ENCODE measurements at places on chromosomes 4 and X. TPM values are rescaled to one million over a fixed set of nuclear protein-coding genes. Genes with fewer than 3 reads are reported as not detected.

Gene ZNF711
- 0.23 TPM for total RNA-seq

Gene CSN1S1
- total RNA-seq, result not detected

Gene SLC4A4
- total RNA-seq, result 1.2 TPM

Gene PFKFB1
- 0.63 TPM for total RNA-seq

Gene HPSE
- 7.1 TPM for total RNA-seq

Gene LDB2
- not detected for total RNA-seq

Gene PRDX4
- 65.5 TPM for total RNA-seq

Gene STOX2
- total RNA-seq, result not detected

Gene CSAG2
- not detected for total RNA-seq

Gene UBL4A
- total RNA-seq, result 66.4 TPM

Gene UGT2B10
- not detected for total RNA-seq

Gene DDX3X
- total RNA-seq, result 322 TPM

Gene REPS2
- total RNA-seq, result not detected

Gene TMEM35A
- total RNA-seq, result not detected

Gene IL2RG
- total RNA-seq, result 322 TPM

Gene TAF9B
- 20.8 TPM for total RNA-seq

Gene HCCS
- 34.2 TPM for total RNA-seq

Gene RHOXF1
- total RNA-seq, result not detected
